Astrocyte of the spinal cord (primary cell): ENCODE measurements at places on chromosomes 12 and 14.

DNA sequence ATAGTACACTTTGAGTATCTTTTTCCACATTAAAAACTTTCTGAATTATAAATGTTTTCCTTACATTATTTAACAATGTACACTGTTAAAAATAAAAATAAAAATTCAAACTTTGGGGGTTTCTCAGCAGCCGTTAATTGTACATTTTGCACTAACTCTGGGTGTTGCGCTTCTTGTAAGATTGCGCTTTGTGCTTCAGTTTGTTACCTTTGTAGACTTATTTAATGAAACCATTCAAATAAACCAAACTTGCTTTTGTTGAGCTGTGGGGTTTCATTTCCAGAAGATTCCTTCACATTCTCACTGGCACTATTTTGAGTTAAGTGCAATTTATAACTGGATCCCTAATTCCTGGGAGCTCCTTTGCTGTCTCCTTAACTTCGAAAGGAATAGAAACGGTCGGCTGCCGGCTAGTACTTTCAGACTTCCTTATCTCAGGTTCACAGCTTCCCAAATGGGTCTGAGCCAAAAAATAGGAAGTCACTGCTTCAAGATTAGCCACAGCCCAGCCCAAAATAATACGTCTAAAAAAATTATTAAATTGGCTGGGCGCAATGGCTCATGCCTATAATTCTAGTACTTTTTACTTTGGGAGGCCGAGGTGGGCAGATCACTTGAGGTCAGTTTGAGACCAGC is 38.2 kb downstream of the RAD52 start:
- DNase-seq = no peak

DNA sequence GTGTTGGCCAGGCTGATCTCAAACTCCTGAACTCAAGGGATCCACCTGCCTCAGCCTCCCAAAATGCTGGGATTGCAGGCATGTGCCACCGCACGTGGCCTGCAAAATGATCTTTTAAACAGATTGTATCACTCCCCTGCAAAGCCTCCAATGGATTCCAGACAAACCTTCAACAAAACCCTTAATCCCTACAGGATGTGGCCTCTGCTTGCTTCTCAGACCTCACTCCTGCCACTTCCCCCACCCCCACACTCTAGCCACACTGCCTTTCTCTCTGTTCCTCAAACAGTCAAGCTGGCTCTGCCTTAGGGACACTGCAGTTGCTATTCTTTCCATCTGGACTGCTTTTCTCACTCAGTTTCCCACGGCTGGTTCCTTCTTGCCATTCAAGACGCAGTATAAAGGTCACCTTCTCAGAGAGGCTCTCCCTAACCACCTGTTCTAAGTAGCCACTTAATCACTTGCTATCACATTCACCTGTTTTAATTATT is 47.3 kb upstream of the TMED10 start:
- DNase-seq = peak; percentile 20

DNA sequence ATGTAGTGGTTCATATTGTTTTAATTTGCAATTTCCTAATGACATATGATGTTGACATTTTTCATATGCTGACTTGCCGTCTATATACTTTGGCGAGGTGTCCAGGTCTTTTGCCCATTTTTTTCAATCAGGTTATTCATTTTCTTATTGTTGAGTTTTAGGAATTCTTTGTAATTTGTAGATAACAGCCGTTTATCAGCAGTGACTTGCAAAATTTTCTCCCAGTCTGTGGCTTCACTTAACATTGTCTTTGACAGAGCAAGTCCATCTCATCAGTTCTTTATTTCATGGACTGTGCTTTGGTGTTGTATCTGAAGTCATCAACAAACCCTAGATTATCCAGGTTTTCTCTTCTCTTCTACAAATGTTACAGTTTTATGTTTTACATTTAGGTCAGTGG is 12.6 kb upstream of the KLHDC2 start:
- no peak for DNase-seq

DNA sequence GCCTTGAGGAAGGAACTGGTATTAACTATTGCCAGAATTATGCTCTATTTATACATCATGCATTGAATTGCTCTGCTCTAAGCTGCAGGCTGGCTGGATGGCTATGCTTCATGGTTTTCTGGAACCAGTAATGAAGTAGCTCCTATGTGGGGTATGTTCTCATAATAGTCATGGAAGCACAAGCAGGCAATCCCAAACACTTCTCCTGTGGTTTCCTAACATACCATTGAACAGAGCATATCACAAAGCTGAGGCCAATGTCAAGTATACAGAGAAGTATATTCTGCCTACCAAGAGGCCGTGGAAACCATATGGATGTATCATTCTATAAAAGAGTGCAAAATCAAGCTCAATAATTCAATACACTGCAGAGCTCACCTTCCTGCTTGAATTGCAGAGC is 1752.4 kb upstream of the FLRT2 start:
- no peak for DNase-seq

- DNase-seq = no peak
Observed at GRCh38 chr12:74292351-74293194, 245.1 kb upstream of the ATXN7L3B start.

- DNase-seq = peak; percentile 5
Observed at GRCh38 chr14:84797326-84797725, 732.6 kb upstream of the FLRT2 start.

GRCh38 chr12:103308396-103308795 is 187.4 kb downstream of the C12orf42 start:
- no peak for DNase-seq

GRCh38 chr14:59020382-59020781 is 168.1 kb upstream of the DAAM1 start:
- DNase-seq = peak; percentile 43
